ENCODE measurements at places on chromosomes 5 and 9. TPM values are rescaled to one million over a fixed set of nuclear protein-coding genes. Genes with fewer than 3 reads are reported as not detected.

DNA sequence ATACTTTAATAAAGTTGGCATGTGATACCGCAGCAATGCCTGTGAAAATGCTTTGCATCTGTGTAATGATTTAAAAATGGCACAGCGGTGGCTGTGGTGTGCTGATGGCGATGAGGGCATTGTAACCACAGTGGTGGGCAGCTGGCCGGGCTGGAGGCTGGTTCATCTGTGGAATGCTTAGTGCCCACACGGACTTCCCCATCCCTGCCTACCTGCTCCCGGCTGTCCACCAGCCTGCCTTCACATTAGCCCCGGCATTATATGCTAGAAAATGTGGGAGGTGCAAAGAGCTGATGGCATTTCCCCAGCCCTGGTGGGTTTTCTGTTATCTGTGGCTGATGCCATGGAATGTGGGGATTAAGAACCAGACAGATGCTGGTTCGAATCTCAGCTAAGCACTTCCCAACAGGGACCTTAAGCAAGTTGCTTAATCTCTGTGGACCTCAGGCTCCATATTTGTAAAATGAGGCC is 2.9 kb upstream of the NDST1 start:
- peak; percentile 97 for DNase-seq

DNA sequence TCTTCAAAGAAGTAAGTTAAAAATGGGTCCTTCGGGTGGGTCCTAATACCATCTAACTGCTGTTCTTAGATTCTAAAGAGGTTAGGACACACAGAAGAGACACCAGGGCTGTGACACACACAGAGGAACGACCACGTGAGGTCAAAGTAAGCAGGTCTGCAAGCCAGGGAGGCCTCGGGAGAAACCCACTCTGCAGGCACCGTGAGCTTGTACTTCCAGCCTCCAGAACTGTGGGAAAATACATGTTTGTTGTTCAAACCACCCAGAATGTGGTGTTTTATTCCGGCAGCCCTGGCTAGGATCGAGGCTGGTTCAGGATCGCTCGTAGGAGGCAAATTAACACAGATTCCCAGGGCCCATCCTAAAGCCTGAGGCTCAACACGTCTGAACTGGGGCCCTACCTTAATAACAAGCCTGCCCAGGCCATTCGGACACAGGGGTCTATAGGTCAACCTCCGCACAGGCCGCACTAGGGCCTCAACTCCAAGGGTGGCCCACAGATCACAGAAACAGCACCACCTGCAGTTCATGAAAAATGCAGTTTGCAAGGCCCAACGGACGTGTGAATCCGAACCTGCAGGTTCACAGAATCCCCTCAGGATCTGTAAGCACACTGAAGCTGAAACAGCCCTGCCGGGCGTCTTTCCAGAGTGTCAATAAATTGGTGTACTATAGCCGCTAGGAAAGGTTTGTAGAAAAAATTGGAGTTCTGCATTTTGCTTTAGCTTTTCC is 7.1 kb downstream of the MED10 start:
- no peak for DNase-seq

- no peak for DNase-seq
These were observed 31.6 kb downstream of the DAP start for GRCh38 chr5:10729320-10730042.

The SPATA6L gene
- total RNA-seq, result not detected

The SH2D3C gene
- 1.7 TPM for total RNA-seq

Measured in A172 (cell line).